ENCODE measurements at places on chromosomes 4 and X.

GRCh38 chrX:124028182-124028581 is 66.7 kb downstream of the STAG2 start:
- DNase-seq, result no peak

DNA sequence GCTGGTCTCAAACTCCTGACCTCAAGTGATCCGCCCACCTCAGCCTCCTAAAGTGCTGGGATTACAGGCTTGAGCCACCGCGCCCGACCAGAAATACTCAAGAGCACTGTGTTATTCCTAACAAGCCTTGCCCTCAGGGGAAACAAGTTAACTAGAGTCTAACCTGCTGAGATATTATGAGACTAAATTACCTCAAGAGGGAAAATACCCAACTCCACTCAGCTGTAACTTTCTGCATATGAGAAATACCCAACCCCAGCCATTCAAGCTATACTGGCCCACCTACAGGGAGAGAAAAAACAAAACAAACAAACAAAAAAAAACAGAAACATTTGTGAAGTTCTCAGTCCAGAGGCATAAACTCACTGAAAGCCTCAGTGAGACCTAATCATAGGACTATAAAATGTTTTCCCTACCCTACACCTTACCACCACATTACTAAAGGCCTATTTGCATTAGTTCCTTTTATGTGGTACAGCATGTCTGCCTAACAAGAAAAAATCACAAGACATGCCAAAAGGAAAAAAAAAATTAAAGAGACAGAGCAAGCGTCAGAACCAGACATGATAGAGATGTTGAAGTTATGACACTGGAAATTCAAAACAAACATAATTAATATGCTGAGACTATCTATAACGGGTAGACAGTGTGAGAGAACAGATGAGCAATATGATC is 876.0 kb downstream of the FSTL5 start:
- DNase-seq, result no peak

DNA sequence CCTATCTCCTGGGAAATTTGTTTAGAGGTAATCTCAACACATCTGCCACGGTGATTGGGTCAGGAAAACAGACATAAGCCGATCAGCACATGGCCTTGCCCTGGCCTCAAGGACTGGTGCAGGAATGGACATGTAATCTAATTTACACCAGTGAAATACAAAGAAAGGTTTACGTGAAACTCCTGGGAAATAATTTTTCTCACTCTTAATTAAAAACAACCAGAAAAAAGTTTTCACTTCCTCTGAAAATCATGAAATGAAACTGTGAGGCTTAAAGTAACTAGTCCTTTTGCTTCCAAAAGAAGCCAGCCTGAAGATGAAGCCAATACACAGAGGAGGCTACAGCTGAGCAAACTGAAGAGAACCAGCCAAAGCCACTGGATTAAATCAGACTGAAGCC is 154.1 kb upstream of the FAM241A start:
- no peak for DNase-seq

- DNase-seq, result no peak
Measured at GRCh38 chr4:61918987-61919386, 718.9 kb downstream of the ADGRL3 start.

GRCh38 chrX:123923211-123923610 is 38.3 kb upstream of the STAG2 start:
- no peak for DNase-seq

DNA sequence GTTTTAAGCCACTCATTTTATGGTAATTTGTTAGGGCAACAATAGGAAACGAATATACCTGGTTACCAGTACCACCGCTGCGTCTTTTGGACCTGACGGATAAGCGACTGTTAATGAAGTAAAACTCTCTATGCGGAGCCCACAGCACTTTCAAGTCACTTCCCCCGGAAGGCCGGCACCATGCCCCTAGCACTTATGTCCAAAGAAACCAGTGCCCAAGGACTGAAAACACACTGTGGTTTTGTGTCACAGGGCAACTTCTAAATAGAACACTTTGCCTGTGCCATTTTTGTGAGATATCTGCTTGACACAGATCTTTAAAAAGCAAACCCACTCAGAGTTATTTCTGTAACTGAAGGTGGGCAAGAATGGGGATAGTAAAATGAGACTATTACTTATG is 22.7 kb downstream of the SH3KBP1 start:
- DNase-seq, result peak; percentile 25

- no peak for DNase-seq
Measured at GRCh38 chr4:105092356-105092755, 54.3 kb upstream of the TET2 start.

DNA sequence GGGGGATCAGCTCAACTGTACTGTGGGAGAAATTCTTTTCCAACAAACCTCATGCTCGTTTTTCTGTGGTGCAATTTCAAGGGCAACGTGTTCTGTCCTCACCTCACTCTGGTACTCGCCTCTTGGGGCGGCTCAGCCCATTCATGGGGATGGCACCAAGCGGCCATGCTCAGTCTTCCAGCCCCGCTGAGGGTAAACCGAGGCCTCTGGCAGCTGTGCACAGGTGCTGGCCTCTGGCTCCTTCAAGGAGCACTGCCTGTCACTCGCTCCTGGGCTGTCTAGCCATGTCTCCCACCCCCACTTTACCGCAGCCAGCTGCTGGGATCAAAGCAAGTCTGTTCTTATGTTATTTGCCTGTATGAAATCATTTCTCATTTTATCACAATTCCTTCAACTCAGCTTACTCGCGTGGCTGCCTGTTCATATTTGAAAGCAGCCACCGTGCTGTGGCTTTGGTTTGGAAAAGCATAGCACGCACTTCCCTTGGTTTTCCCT is 70.2 kb downstream of the MTMR1 start:
- no peak for DNase-seq

DNA sequence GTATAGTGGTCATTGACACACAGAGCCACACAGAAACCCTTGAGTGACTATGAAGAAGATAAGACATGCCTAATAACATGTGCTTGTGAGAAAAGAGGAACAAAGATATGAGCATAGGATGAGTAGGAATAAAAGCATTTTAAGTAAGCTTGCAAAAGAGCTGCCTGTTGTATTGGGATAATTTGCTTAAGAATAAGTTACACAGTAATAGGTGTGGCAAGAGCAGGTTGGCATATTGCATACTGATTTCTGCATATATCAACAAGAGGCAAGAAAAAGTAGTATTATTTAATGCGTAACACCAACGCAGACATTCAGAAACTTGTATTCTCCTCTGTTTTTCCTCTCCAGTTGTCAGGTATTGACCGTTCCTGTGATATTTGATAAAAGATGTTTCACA is 111.5 kb upstream of the UGT8 start:
- DNase-seq, result no peak

DNA sequence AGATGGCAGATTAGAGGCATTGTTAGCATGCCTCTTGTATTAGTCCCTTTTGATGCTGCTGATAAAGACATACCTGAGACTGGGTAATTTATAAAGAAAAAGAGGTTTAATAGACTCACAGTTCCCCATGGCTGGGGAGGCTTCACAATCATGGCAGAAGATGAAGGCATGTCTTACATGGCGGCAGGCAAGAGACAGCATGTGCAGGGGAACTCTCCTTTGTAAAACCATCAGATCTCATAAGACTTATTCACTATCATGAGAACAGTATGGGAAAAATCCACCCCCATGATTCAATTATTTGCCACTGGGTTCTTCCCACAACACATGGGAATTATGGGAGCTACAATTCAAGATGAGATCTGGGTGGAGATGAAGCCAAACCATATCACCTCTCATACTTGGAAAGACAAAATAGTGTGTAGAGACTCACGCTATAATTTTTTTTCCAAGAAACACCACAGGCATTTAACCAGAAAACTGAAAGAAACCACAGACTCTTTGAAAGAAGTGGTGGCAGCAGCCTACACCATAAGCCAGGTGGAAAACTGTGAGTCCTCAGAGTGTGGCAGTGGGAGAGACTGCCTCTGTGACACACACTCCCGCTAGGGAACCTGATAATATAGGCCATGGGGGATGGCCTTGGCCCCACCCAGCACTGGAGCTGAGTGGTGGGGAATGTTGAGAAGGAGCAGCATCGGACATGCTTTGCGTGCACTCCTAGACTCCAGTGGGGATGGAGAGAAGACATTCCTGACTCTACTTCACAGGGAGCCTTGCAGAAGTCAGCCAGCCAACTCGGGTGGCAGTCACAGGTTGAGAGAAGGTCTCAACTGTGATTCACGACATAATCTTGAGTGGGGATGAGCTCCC is 51.5 kb downstream of the SLC2A9 start:
- DNase-seq, result peak; percentile 15

GRCh38 chr4:22356987-22357596 is 158.8 kb downstream of the ADGRA3 start:
- peak; percentile 68 for DNase-seq

DNA sequence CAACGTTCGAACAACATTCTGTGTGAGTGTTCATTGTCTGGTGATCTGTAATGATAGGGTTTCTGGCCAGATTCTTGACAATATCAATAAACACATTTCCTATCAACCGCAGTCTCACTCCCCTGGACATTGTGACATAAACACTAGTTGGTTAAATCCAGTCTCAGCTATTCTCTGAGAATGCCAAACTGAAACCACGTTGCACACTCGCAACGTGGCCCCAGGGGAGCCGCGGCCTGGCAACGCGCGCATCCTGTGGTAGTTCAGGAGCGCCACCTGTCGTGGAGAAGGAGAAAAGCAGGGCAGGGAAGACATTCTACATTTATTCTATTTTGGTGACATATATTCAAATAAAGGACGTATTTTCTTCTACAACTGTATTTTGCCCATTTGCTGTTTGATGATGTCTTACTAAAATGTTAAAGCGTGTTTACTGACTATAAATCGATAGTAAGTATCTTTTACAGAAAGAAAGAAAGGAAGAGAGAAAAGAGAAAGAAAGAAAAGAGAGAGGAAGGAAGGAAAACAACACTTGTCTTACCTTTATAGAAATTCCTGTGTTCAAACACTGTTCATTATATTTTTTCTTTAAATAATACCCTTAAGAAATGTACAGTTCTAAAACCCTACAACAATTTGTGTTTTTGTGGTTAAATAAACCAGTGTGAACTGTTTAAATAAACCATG is 738.3 kb upstream of the FRG1 start:
- DNase-seq, result peak; percentile 55

- no peak for DNase-seq
Measured at GRCh38 chr4:70712604-70713452, 8.9 kb upstream of the RUFY3 start.

DNA sequence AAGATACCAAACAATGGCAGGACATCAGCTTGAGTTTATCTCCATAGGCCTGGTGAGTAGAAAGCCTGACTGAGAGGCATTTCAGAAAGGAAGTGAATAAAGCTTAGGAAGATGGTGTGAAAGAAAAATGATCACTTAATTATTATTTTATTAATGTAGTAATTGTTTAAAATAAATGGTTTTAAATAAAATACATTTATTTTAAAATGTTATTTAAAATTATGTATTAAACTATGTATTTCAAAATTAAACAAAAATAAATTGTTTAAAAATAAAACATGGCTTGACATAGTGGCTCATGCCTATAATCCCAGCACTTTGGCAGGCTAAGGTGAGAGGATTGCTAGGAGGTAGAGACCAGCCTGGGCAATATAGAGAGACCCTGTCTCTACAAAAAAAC is 145.8 kb downstream of the IL15 start:
- no peak for DNase-seq

DNA sequence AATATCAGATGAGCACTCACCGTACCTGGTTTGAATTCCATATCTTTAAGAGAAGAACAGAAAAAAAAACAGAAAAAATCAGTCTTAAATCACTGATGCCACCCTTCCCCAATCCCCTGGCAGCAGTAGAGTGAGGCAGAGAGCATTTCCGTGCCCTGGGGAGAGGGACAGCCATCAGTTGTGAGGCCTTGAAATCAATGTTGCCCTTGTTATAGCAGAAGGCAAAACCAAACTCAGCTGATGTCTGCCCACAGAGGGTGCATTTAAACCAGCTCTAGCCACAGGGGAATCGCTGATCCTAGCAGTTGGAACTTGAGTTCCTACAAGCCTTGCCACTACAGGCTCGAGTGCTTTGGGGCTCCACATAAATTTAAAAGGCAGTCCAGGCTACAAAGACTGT is 338.5 kb upstream of the FMR1 start:
- no peak for DNase-seq

- no peak for DNase-seq
Measured at GRCh38 chr4:78796526-78796925, 20.4 kb downstream of the BMP2K start.

DNA sequence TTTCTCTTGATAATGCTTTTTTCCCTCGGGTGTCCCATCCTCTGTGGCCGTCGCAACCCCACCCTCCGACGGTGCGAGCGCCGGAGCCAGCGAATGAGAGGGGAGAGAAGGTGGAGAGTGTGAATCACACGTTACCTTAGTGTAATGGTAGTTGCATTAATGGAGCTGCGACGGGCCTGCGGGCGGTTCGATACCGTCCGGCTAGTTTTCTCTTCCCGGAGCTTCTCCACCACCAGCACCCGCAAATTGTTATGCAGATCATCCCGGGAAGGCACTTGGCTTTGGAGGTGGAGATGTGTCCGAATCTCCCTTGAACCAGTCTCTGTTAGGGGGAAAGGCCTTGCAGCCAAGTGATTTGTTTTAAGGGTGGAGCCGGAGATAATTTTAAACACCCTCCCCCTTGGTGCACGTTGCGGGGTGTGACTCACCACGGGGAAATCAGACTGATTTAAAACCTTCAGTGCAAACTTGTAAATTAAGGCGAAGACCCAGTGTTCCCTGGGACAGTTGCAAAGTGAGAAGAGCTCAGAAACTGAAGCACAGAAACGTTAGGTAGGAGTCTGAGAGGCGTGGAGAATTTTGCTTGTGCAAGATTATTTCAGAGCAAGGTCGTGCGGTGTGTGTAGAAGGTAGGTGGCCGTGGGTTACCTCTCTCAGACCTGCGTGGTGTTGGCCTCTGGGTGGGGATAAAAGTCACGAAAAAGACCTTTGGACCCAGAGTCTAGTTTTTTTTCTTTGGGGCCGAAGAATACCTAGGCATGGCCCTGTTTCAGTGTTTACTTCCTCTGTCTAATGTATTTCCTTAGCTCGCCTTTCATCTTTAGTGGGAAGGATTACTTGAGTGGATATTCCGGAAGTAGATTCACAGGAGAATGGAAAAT is 1.3 kb downstream of the AFF1 start:
- peak; percentile 85 for DNase-seq
